ENCODE measurements at places on chromosomes 11 and 22.

GRCh38 chr22:29724843-29725242, 5.0 kb downstream of the CABP7 start:
- no peak for DNase-seq

DNA sequence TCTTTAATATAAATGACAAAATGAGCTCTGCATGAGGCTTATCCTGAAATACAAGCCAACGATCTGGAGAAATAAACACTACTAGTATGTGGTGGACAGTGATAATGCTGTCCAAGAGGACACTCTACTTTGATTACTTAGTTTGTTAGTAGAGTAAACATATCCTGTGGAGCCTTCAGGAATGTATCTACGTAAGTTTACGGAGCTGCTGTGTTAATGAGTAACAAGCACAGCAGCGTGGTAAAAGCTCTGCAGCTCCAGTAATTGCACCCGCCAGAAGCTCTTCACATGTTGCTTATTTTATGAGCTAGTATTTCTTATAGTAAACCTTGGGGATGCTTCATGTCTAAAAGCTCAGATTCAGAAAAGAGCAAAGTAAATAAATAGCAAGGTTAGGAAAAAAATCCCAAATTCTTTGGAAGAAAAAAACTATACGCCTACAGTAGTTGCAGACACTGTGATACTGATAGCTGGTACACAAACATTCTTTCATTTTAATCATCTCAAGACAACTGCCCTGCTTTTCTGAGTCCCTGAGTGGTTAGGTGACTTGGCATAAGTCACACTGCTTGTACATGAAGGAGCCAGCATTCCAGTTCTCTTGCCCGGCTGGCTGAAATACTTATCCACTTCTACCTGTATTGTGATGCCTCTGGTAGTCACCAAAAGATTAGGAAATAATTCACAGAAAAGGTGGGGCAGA, 32.7 kb upstream of the CCDC34 start:
- DNase-seq, result no peak

GRCh38 chr11:2406451-2406850, 5.9 kb downstream of the TSSC4 start:
- no peak for DNase-seq

DNA sequence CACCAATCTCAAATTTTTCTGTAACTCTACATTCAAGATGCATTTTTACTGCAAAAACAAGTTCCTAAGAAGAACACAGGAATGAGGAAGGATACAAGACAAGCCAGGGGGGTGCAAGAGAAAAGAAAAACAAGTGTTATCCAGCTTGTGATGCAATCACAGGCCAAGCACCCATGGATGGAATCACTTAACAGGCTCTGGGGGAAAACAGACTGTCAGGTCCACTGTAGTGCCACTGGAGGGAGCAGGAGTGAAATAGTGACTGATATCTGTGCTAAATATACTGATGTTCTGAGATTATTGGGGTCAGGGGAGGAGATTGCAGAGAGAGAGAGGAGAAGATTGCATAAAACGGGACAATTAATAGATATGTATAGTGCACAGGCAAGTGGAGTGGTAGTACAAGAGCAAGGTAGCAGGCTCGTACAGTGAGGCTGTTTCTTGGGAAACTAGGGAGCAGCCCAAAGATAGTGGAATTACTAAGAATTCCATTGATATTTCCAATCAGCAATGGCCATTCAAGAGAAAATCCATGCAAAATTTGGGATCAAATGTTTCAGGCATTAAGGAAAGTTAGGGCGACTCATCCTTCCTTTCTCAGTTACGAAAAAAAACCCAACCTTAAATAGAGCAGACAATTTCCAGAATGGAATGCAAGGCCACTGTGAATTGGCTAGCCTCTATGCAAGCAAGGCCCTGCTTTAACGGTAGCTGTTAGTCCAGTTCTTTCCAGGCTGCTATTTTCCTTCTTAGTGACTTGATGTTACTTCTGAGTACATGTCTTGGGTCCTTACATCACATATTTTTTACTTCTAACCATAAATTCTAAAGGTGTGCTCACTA, 52.2 kb upstream of the CEP126 start:
- DNase-seq, result peak; percentile 88

GRCh38 chr11:2673871-2674471, 25.8 kb downstream of the KCNQ1OT1 start:
- no peak for DNase-seq

GRCh38 chr11:130369141-130369691, 54.5 kb upstream of the ZBTB44 start:
- no peak for DNase-seq

- no peak for DNase-seq
Measured at GRCh38 chr22:46843821-46844255, 81.4 kb downstream of the TBC1D22A start.

- no peak for DNase-seq
Measured at GRCh38 chr22:38956551-38956950, 858 bp upstream of the APOBEC3A start.

- no peak for DNase-seq
Measured at GRCh38 chr11:74460481-74461154, 6.7 kb downstream of the KCNE3 start.

- no peak for DNase-seq
Measured at GRCh38 chr11:76621868-76622267, 48.7 kb downstream of the LRRC32 start.

DNA sequence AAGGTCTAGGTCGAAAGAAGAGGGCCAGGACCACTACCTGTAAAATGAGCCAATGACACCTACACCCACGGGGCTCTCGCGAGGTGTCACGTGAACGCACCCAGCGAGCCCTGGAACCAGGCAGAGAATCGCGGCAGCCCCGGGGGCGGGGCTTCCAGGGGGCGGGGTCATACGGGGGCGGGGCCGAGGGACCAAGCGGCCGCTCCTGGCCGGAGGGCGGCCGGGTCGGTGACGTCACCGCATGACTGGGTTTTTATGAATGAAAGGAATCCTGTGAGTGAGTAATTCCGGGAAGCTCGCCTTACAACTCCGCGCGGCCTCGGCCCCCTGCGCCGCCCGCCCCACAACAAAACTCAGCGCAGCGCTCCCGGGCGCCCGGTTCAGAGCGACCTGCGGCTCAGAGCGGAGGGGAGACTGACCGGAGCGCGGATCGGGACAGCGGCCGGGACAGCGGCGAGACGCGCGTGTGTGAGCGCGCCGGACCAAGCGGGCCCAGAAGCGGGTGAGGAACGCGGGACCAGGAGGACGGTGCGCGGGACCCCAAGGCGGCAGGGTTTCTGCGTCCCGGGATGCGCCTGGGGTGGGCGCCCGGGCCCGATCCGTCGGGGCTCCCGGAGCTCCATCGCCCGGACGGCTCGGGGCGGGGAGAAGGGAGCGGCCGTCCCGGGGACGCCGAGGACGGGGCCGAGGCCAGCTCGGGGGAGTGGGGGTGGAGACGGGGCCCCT, at the start of gene MAFF:
MAFF (plus strand) TSS at position 284 of the 726 bp plus-strand sequence. CDS start 11,860 bp downstream, outside the sequence.
- peak; percentile 95 for DNase-seq

DNA sequence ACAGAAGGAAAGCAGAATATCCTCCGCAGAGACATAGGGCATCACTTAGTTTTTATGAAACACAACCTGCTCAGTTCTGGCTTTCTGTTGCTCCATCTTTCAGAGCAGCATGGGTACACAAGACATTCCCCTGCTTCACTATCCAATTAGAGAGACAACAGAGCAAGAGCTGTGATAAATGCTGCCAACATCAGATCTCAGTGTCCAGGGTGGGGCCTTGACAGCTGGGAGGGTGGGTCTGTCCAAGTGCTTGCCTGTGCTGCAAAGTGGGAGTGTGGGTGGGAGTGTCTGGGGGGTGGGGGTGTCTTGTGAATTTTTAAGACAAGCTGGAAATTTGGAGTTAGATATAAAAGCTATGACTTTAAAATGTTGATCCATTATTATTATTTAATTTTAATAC, 369.6 kb downstream of the TENM4 start:
- no peak for DNase-seq

DNA sequence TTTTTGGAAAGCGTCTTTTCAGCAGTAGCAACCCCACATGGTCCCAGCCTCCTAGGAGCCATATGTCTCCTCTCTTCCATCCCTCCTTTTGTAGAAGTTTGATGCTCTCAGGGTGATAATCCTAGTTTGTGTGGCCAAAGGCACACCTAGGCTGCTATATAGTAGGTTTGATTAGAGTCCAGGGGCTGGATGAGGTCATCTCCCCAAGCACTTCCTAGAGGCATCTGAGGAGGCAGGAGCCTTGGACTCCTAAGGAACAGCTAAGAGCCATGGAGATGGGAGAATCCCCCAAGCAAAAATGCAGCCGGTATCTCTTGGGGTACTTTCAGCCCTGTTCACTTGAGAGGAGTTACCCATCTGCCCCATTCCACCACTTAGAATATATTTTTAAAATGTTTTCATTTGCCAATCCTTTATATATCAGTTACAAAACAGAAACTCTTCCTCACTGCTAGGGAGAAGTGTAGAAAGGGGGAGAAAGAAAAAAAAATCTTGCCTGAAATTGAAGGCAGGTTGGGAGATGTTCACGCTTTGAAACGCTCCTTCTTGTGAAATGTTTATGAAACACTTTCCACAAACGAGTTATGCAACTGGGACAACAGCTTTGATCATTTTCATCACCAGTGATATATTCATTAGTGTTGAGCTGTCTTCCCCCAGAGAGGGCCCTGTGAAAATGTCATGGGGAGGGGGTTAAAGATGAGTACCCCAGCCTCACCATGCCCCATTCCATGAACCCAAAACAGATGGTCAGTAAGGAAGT, 31.9 kb upstream of the TLCD5 start:
- no peak for DNase-seq

GRCh38 chr22:30198152-30198825, 48.3 kb downstream of the LIF start:
- no peak for DNase-seq

DNA sequence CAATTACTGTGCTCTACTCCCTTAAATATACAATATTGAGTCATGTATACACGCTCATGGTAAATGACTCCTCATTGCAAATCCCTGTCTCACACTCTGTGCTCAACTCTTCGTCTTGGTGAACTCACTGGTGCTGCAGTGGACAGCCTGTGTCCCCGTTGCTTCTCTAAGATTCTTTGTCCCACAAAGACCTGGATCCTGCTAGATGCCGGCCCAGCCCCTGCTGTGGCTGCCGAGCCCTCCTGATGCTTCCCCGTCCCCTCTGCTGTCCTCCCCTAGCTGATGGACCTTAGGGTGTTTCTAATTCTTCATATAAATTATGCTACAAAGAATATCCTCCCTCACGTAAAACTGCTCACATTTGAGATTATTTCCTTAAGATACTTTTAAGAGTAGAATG, 5.5 kb downstream of the APOL2 start:
- DNase-seq, result no peak

GRCh38 chr11:72013765-72014711, 15.3 kb downstream of the IL18BP start:
- DNase-seq, result no peak

- no peak for DNase-seq
Measured at GRCh38 chr22:19995611-19996339, 20.8 kb downstream of the ARVCF start.

GRCh38 chr11:123386796-123387510, 43.1 kb upstream of the GRAMD1B start:
- no peak for DNase-seq

GRCh38 chr22:22446517-22446916, 62.0 kb downstream of the ZNF280B start:
- no peak for DNase-seq

GRCh38 chr11:57422669-57423068, 4.3 kb downstream of the SLC43A3 start:
- no peak for DNase-seq

DNA sequence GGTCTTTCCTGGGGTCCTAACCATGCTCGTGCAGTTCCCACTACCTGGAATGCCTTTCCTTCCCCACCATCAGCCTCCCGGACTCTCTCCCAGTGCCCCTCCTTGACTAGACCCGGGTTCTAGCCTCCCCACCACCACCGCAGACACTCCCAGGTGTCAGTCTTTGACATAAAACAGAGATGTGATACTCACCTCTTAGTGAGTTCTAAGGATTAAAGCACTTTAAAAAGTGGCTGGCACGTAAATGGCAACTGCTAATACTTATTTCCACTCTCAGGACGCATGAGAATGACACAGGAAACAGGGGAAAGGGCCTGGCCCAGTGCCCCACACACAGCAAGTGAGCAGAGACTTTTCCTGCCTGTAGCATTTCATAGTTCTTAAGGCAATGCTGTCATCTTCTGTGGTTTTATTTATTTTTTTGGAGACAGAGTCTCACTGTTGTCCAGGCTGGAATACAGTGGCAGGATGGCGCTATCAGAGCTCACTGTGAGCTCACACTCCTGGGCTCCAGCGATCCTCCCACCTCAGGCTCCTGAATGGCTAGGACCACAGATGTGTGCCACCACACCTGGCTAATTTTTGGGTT, 1.9 kb upstream of the SLC25A45 start:
- DNase-seq, result no peak

- no peak for DNase-seq
Measured at GRCh38 chr11:85844439-85845123, 10.6 kb upstream of the CCDC83 start.

DNA sequence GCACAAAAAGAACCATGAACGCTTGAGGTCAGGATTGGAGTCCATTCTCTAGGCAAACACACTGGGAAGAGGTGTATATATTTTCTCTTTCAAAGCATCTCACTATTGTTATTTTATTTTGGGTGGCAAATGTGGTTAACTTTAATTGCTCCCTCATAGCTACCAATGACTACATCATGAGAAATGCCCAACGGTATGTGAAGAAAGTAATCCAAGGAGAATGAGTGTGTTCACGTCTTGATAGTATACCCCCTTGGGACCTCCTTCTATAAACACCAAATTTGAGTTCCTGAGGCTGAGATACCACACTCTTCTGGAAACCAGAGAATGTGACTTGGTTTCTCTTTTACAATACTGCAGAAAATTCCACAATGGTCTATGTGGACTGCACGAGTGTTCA, 15.8 kb downstream of the OR8D1 start:
- no peak for DNase-seq

DNA sequence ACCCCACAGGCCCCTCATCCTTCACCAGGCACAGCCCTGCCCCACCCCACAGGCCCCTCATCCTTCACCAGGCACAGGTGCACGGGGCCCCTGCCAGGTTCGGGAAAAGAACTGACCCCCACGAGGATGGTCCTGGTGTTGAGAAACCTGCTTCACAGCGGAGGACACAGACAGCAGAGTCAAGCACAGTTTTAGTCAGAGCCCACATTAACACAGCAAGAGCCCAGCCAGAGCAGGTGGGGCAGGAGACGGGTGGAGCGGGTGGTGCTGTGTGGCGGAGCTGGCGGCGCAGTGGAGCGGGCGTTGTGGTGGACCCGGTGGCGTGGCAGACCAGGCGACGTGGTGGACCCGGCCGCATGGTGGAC, 1085.5 kb downstream of the BRD1 start:
- DNase-seq, result no peak

DNA sequence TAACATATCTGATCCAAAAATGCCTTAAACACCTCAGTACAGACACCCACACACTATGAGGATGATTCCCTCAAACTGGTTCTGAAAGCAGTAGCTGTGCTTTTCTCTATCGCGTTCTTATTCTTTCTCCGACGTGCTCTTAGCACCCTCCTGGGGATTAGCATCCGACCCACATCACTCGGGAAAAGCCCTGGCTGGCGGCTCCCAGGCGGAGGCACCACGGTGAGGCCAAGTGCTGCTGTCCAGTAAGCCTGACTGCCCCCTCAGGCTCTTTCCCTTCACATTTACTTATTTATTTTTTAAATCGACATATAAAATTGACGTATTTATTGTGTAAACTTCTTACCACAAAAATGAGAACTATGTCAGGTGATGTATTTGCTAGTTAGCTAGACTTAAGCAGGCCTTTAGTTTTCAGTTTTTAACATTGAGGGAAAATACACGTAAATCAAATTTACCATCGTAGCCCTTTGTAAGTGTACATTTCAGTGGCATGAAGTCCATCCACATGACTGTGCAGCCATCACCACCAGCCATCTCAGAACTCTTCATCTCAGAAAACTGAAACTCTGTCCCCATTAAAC, 19.2 kb downstream of the TBX1 start:
- DNase-seq, result no peak

- DNase-seq, result peak; percentile 72
Measured at GRCh38 chr11:43736502-43737200, 56.1 kb downstream of the HSD17B12 start.

Data from fibroblast of the conjunctiva (primary cell).